Karpas-422 (cell line): ENCODE measurements at places on chromosomes 7 and 10. TPM values are rescaled to one million over a fixed set of nuclear protein-coding genes. Genes with fewer than 3 reads are reported as not detected.

DNA sequence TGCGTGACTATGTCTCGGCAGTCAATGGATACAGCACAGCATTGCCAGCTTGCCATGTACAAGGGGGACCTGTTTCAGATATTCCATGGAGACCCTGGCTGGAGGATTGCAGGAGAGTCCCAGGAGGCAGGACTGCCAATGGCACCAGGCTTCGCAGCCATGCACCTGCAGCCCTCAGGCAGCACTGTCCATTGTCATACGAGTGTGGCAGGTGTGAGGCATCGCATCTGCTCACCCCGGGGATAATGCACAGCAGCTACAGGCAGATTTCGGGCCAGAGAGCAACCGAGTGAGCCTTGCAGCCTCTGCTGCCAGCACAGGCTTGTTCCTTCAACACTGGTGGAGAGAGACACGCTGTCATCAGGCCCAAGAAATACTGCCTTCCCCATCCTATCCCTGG is 415.1 kb downstream of the PAXIP1 start:
- H3K27me3 ChIP-seq = no peaks in the 10 kb centered on the region
- no peaks in the 10 kb centered on the region for H3K36me3 ChIP-seq
- H3K4me1 ChIP-seq = no peaks in the 10 kb centered on the region
- DNase-seq = no peak
- H3K4me3 ChIP-seq = no peak overlapping the region

- H3K4me3 ChIP-seq = no peak overlapping the region
- no peaks in the 10 kb centered on the region for H3K36me3 ChIP-seq
- H3K4me1 ChIP-seq = no peaks in the 10 kb centered on the region
- no peak for DNase-seq
- no peak overlapping the region for H3K27ac ChIP-seq
- no peaks in the 10 kb centered on the region for H3K27me3 ChIP-seq
Measured at GRCh38 chr7:138257459-138258196, 181.4 kb downstream of the AKR1D1 start.

Gene TMEM72
- total RNA-seq = not detected in 2 replicates

GRCh38 chr10:89555688-89556445 is 20.5 kb upstream of the SLC16A12 start:
- DNase-seq = no peak
- H3K36me3 ChIP-seq = no peaks in the 10 kb centered on the region
- no peaks in the 10 kb centered on the region for H3K27me3 ChIP-seq
- H3K27ac ChIP-seq = no peak overlapping the region

DNA sequence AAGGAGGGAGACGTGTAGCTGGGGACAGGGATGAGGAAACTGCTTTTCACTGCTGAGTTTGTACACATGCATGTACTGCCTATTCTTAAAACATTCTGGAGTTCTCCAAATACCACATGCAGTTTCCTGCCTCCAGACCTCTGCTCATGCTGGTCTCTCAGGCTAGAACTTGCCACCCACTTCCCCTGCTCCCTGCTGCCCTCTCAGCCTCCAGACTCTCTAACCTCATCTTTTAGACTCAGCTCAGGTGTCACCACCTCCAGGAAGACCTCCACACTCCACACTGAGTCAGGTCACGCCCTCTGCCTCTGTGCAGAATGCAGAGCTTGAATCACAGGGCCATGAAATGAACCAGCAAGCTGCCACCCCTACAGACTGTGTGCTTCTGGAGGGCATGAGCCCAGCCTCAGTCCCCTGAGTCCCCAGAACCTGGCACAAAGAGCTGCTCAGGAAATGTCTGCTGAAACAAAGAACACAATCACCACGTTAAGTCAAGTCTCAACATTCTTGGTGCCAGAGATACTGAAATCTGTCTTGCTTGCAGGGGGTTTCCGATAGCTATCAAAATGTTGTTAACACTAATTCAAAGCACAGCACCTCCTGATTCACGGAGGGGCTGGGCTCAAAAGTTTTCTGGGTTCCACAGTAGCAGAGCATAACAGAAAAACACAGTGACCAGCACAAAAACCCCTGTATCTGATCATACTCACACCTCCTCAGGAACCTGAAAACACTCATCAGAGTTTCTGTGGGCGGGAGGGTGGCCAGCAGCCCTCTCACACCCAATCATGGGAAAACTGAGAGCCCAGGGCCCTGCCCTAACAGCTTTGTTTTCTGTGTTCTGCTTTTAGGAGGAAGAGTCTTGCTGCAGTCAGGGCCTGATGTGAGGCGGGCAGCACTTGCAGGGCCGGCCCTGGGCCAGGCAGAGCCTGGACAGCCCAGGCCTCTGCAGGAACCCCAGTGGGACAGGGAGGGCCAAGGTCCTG is 21.1 kb downstream of the FAM53B start:
- peaks cover 100% of the 10 kb centered on the region for H3K4me1 ChIP-seq
- H3K4me3 ChIP-seq = no peak overlapping the region
- peak overlapping the region; percentile 71 for H3K27ac ChIP-seq
- no peaks in the 10 kb centered on the region for H3K27me3 ChIP-seq

DNA sequence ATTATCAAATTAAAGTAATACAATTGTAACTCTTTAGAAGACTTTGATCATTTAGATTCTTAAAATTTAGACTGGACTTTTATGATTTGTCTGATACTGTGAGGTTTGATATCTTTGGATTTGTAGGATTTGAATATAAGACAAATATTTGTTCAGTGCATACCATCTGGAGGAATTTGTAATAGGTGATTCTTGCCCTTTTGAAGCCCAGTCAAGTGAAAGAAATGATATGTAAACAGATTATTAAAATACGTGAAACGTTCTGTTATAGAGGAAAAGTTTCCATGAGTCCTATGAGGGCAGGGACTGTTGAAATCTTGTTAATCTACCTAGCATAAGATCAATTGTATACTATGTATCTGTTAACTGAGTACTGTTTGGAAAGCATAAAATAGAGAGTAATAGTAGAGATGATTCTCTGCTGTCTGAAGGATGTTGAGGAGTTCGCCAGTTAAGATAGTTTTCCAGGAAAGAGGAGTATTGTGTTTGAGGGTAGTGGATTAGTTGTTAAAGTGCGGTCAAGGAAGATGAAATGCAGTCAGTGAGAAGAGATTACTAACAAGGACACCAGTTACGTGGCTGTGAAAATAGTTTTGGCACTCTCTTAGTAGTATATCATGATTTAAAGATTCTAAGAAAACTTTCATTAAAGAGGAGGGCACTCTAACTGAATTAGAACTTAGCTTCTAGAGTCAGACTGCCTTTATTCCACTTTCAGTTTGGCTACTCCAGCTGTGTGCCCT is 14.4 kb downstream of the PDCD4 start:
- H3K4me1 ChIP-seq = no peaks in the 10 kb centered on the region
- DNase-seq = no peak
- no peak overlapping the region for H3K27ac ChIP-seq
- no peak overlapping the region for H3K4me3 ChIP-seq
- H3K36me3 ChIP-seq = peaks cover 36% of the 10 kb centered on the region

DNA sequence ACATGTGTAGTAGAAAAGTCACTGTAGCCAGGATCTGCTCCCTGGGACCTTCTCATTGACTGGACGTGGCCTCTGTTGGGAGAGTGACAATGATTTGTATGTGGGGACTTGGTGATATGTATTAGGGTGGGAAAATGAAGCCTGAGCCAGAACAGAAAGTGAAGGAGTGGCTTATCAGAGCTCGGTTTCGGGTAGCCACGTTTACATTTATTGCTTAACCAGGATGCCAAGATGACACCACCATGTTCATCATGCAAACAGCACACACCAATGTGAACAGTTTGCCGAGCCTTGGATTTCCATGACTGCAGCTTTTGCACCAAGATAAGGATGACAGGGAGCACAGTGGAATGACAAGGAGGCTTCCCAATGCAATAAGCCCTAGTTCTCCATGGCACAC is 112.8 kb upstream of the STK17A start:
- H3K36me3 ChIP-seq = no peaks in the 10 kb centered on the region
- DNase-seq = no peak
- H3K27me3 ChIP-seq = no peaks in the 10 kb centered on the region

Gene GRID2IP
- total RNA-seq = not detected in 2 replicates

Gene GRID1
- total RNA-seq = 0.07 and 0.18 TPM in 2 replicates

GRCh38 chr7:93861325-93861949 is 29.1 kb downstream of the TFPI2 start:
- DNase-seq = no peak
- no peak overlapping the region for H3K4me3 ChIP-seq
- no peaks in the 10 kb centered on the region for H3K36me3 ChIP-seq
- no peaks in the 10 kb centered on the region for H3K4me1 ChIP-seq
- H3K27me3 ChIP-seq = no peaks in the 10 kb centered on the region

Gene EGR2
- total RNA-seq = 0.41 TPM in 1 of 2 replicates, not detected in the other

Gene PRF1
- 0.26 and 1.5 TPM in 2 replicates for total RNA-seq

GRCh38 chr7:102973096-102973802 is 60.4 kb downstream of the LRRC17 start:
- DNase-seq = no peak
- H3K4me1 ChIP-seq = no peaks in the 10 kb centered on the region
- H3K27ac ChIP-seq = no peak overlapping the region
- H3K36me3 ChIP-seq = no peaks in the 10 kb centered on the region

Gene MICU1
- total RNA-seq = 27.1 and 40.3 TPM in 2 replicates

GRCh38 chr7:37359662-37360444 is 88.8 kb downstream of the ELMO1 start:
- no peaks in the 10 kb centered on the region for H3K27me3 ChIP-seq
- no peak overlapping the region for H3K27ac ChIP-seq
- H3K4me1 ChIP-seq = peaks cover 8% of the 10 kb centered on the region
- no peaks in the 10 kb centered on the region for H3K36me3 ChIP-seq
- H3K4me3 ChIP-seq = no peak overlapping the region

GRCh38 chr7:158527915-158528502 is 59.6 kb downstream of the PTPRN2 start:
- no peaks in the 10 kb centered on the region for H3K27me3 ChIP-seq
- peaks cover 4% of the 10 kb centered on the region for H3K4me1 ChIP-seq
- DNase-seq = no peak
- no peak overlapping the region for H3K27ac ChIP-seq
- H3K36me3 ChIP-seq = no peaks in the 10 kb centered on the region

GRCh38 chr10:113680190-113681111 is 739 bp downstream of the CASP7 start:
- no peaks in the 10 kb centered on the region for H3K27me3 ChIP-seq
- peak; percentile 69 for DNase-seq
- peak overlapping the region; percentile 83 for H3K4me3 ChIP-seq
- peak overlapping the region; percentile 47 for H3K27ac ChIP-seq
- peaks cover 24% of the 10 kb centered on the region for H3K4me1 ChIP-seq

- no peak for DNase-seq
- H3K36me3 ChIP-seq = no peaks in the 10 kb centered on the region
- no peak overlapping the region for H3K4me3 ChIP-seq
- no peaks in the 10 kb centered on the region for H3K4me1 ChIP-seq
- H3K27ac ChIP-seq = no peak overlapping the region
- no peaks in the 10 kb centered on the region for H3K27me3 ChIP-seq
Measured at GRCh38 chr10:129712000-129712399, 245.0 kb downstream of the MGMT start.

GRCh38 chr10:101782811-101783735 is at the start of gene NPM3:
Gene NPM3 (minus strand): TSS chr10:101783446. CDS start chr10:101783390, 56 bp downstream.
- no peaks in the 10 kb centered on the region for H3K36me3 ChIP-seq
- H3K27me3 ChIP-seq = no peaks in the 10 kb centered on the region
- no peak within 1 kb of the TSS for H3K27ac ChIP-seq
- peak within 1 kb of the TSS; percentile 82 for H3K4me3 ChIP-seq
- peaks cover 47% of the 10 kb centered on the region for H3K4me1 ChIP-seq

Gene ACHE
- not detected in 2 replicates for total RNA-seq

DNA sequence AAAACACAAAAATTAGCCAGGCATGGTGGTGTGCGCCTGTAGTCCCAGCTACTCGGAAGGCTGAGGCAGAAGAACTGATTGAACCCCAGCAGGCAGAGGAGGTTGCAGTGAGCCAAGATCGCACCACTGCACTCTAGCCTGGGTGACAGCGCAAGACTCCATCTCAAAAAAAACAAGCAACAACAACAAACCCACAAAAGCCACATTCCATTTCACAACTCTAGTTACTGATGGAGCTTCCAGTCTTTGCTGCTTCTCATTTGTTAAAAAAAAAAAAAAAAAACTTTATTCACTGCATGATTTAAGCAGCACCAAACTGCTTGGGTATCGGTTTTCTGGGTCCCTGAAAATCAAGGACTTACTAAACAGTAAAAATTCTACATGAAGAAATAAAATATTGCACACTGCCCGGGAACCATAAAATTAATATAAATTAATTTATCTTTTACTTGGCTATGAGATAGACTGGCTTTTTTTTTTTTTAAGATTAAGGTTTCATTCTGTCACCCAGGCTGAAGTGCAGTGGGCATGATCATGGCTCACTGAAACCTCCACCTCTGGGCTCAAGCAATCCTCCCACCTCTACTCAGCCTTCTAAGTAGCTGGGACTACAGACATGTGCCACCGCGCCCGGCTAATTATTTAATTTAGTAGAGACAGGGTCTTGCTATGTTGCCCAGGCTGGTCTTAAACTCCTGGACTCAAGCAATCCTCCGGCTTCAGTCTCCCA is 42.0 kb downstream of the SRPK2 start:
- no peak overlapping the region for H3K4me3 ChIP-seq
- no peak for DNase-seq
- no peaks in the 10 kb centered on the region for H3K36me3 ChIP-seq
- no peak overlapping the region for H3K27ac ChIP-seq
- H3K4me1 ChIP-seq = peaks cover 6% of the 10 kb centered on the region

GRCh38 chr10:113097036-113097435 is 147.0 kb downstream of the TCF7L2 start:
- H3K4me1 ChIP-seq = no peaks in the 10 kb centered on the region
- H3K4me3 ChIP-seq = no peak overlapping the region
- H3K36me3 ChIP-seq = no peaks in the 10 kb centered on the region
- no peaks in the 10 kb centered on the region for H3K27me3 ChIP-seq
- no peak overlapping the region for H3K27ac ChIP-seq

DNA sequence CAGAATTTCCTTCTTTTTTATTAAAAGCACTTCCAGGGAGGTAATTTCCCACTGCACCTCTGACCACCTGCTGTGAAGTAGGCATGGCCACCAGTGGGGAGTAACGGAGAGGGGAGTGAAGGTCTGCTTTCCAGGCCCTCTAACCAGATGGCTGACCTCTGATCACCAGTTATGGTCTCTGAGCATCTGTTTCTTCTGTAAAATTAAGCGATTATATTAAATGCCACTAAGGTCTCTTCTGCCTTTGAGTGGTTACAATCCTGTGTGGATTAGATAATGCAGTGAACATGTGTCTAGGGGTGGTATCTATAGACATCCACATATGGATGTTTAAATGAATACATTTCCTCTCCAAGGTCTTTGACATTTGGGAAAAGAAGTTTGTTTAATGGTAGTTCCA is 199.6 kb downstream of the HERPUD2 start:
- DNase-seq = no peak
- no peaks in the 10 kb centered on the region for H3K27me3 ChIP-seq
- H3K4me3 ChIP-seq = no peak overlapping the region
- H3K27ac ChIP-seq = no peak overlapping the region
- H3K4me1 ChIP-seq = no peaks in the 10 kb centered on the region

DNA sequence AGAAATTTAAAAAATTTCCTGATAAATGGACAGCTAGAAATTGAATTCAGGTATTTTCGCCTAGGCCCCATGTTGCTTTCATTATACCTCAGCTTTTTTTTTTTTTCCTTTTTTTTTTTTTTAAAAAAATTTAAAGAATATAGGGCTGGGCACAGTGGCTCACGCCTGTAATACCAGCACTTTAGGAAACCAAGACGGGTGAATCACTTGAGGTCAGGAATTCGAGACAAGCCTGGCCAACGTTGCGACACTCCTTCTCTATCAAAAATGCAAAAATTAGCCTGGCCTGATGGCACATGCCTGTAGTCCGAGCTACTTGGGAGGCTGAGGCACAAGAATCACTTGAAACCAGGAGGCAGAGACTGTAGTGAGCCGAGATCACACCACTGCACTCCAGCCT is 334.0 kb downstream of the SORCS1 start:
- no peaks in the 10 kb centered on the region for H3K27me3 ChIP-seq
- no peak overlapping the region for H3K27ac ChIP-seq
- H3K4me1 ChIP-seq = no peaks in the 10 kb centered on the region
- DNase-seq = no peak
- H3K36me3 ChIP-seq = no peaks in the 10 kb centered on the region

- H3K4me3 ChIP-seq = no peak overlapping the region
- no peaks in the 10 kb centered on the region for H3K4me1 ChIP-seq
- no peaks in the 10 kb centered on the region for H3K27me3 ChIP-seq
- H3K36me3 ChIP-seq = no peaks in the 10 kb centered on the region
- H3K27ac ChIP-seq = no peak overlapping the region
Measured at GRCh38 chr7:54802841-54803240, 43.8 kb upstream of the SEC61G start.
